Kasumi-1 (cell line): ENCODE measurements at places on chromosomes 5 and 9.
A peak's percentile ranks its signal among the peaks of the same experiment; 100 is the strongest.

GRCh38 chr5:31193591-31194467 is at the start of gene CDH6:
TSS of gene CDH6 (plus strand) at chr5:31193686. CDS start at chr5:31267474, 73,788 bp downstream.
- no peak for DNase-seq

DNA sequence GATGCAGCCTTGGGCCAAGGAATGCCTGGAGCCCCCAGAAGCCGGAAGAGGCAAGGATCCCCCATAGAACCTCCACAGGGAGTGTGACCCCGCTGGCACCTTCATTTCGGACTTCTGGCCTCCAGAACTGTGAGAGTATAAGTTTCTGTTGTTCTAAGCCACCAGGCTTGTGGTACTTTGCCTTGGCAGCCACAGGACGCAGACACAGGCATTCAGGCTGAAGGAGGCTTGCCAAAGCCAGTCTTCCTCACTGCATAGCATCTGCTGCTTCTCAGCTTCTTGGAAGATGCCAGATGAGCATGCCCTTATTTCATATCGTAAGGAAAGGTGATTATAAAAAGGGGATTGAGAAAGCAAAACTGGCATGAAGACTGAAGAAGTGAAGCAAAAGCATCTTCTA is 61.1 kb upstream of the TAS2R1 start:
- DNase-seq: no peak

GRCh38 chr5:96338091-96338490 is 95.0 kb downstream of the PCSK1 start:
- peak; percentile 7 for DNase-seq

DNA sequence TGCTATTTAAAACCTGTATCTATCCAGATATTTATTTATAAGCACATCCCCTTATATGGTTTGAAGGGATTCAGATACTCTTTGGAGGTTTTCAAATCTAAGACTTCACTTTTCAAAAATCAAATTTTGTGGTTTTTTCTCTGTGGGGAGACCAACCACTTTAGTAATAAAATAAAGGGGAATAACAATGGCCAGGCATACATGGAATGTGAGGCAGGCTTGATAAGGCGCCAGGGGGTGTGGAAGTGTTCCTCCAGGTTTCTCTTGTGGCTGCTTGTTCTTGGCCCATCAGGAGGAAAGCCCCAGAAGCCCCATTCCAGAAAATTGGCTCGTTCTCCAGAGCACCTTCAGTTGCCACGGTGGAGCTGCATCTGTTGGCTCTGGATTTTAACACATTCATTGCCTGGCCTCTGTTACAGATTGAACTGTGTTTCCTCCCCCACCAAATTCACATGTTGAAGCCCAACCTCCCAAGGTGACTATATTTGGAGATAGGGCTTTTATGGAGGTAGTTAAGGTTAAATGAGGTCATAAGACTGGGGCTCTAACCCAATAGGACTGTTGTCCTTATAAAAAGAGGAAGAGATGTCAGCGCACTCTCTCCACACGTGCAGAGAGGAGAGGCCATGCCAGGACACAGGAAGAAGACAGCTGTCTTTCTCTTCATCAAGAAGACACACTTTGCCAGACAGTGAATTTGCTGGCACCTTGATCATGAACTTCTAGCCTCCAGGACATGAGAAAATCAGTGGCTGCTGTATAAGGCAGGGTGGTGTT is 195.9 kb downstream of the TMEM38B start:
- DNase-seq: peak; percentile 64

DNA sequence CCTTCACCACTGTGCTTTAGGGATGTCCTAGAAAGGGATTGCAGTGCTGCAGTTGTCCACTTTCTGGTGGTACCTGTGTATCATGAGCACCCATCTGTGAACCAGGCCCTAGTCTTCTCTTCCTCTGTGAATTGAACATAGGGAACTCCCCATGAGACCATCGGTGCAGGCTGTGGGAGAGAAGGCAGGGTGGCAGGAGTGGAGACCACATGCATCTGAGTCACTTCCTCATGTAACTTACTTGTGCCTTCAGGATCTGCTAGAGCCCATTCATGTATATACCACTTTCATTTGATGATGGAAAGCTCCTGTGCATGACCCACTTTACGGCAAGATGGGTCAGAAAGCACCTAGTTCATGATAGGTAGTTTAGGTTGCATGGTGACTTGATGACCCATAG is 478.1 kb upstream of the CDH9 start:
- peak; percentile 45 for DNase-seq

DNA sequence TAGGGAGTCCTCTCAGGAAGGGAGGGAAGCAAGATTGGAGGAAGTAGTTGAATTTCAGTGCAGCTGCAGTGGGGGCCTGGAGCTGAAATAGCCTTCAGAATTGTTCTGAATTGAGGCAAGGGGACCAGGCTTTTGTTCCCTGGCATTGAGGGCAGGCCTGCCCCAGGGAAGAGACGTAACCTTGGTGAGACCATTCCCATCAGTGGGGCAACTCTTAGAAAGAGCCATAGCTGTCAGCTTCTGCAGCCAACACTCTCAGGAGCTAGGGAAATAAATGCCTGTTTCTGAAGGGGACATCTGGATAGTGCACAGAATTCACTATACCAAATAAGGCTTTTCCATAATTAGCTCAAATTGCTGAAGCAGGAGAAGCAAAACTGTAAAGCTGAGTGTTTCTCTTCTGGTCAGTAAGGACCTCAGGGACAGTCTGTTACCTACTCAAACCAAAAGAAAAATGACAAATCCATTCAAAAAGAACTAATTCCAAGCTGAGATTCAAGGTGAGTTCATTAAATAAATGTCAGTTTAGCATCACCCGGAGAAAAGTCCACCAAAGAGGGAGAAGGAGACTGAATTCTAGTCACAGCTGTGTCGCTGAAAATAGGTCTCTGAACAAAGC is 44.0 kb downstream of the LYRM7 start:
- DNase-seq: no peak

DNA sequence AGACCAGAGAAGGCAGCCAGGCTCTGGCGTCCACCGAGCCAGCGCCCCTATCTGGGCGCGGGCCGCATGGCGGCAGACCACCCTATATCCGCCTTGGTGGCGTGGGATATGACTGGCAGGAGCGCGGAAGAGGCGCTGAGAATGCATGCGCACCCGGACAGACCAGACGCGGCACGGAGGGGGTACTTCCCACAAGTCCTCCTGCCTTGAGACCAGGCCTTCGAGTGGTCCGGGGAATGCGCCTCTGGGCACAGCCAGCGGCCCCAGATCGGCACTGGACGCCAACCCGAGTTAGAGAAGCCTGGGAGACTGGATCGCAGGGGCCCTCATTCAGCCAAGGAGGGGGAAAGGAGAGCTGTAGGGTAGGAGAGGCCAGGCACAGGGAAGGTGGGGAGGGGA is 2.5 kb upstream of the LMX1B start:
- DNase-seq: no peak

- no peak for DNase-seq
These were observed 117.4 kb downstream of the CCDC171 start for GRCh38 chr9:15670246-15670645.

DNA sequence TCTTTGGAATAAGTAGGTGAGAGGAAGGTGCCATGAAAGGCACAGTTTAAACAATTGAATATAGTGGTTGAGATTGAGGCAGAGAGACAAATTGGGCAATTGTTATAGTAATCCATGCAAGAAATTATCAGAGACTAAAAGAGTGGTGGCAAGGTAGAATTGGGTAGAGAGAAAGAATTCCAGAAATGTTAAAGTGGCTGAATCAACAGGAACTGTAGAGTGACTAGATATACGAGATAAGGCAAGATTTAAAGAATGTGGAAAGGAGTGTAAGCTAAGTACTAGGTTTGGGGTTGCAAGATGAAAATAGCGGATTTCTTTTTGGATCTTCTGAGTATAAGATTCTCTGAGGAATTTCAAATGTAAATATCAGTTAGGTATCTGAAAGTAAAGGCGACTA is 285.2 kb downstream of the DMRTA1 start:
- no peak for DNase-seq

- DNase-seq: no peak
These were observed 23.3 kb downstream of the GOLGA2 start for GRCh38 chr9:128252317-128253139.

GRCh38 chr9:76897804-76898525 is 7.9 kb downstream of the PRUNE2 start:
- DNase-seq: no peak

GRCh38 chr9:129416821-129417539 is 203.9 kb downstream of the C9orf50 start:
- no peak for DNase-seq

GRCh38 chr9:35679766-35680330 is 6.1 kb downstream of the CA9 start:
- DNase-seq: no peak

DNA sequence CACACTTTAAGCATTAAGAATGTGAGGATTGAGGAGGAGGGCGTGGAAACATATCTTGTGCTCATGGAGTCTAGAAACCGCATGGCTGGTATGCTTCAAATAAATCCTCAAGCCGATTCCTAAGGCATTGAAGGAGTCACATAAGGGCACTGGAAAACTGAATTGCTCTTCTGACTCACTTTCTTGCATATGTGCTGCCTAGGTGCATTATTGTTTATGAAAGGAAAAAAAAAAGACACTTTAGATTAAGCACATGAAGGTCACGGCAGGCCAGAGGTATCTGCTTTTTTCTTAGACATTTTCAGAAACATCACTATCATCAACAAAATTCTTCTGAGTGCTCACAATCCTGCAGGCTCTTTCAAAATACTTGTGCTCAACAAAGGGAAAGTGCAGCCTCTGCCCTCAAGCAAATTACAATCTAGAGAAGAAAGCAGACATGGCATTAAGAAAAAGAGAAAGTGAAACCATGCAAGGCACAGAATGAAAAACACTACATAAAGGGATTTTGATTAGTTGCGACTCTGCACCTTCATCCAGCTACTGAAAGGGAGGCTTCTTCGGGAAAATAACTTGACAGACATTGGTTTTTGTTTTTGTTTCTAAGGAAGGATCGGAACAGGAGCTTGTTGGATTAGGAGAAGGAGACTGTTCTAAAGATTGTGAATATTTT is 2117.6 kb downstream of the MAT2B start:
- no peak for DNase-seq

GRCh38 chr9:115015018-115015635 is 84.7 kb upstream of the TNFSF8 start:
- DNase-seq: peak; percentile 19

DNA sequence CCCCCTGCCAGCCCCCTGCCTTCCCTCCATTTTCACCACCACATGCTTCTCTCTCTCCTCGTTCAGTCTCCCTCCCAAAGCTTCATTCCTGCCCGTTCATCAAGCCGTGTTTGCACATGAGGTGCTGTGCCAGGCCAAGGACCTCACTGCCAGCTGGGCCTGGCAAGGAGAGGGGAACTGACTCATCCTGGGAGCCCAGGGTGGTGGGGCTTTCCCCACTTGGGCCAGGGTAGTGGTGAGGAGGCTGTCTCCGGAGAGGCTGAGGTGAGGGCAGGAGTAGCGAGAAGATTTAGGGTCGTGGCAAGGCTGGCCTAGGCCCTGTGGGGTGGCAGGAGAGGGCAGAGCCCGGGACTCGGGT is 30.4 kb upstream of the NOTCH1 start:
- no peak for DNase-seq

DNA sequence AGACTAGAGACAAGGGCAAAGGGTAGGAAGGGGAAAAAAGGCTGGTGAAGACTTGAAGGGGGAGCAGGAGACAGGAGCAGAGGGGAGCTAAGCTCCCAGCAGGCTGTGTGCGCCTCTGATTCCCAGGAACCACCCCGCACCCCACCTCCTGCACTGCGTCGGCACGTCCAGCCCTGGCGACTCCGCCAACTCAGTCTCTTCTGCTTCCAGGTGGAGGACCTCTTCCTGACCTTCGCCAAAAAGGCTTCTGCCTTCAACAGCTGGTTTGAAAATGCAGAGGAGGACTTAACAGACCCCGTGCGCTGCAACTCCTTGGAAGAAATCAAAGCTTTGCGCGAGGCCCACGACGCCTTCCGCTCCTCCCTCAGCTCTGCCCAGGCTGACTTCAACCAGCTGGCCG is 30.5 kb downstream of the DYNC2I2 start:
- no peak for DNase-seq

DNA sequence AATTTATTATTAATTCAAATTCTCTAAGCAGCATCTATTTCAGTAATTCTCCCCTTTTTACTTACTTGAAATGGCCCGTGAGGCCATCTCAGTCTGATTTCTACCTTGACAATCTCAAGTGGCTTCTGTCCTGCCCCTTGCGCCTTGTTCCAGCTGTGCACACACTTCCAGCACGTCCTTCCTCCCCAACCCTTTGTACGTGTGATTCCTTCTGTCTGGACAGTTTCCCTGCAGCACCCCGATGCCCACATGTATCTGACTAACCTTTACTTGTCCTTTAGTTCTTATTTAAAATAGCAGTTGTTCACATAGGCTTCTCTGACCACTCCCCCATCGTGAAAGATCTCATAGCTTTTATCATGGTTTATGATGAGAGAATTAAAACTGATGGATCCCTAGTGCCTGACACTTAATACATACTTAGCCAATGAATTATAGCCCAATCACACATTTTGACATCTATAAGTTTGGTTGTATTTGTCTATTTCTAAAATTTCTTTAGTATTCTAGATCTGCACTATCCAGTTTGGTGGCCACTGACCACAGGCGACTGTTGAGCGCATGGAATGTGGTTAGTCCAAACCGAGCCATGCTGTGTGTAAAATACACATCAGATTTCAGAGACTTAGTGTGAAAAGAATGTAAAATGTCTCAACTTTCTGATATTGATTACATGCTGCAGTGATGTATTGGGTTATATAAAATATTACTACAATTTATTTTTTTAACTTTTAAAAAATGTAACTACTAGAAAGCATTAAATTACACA is 14.3 kb downstream of the ZBTB34 start:
- no peak for DNase-seq

DNA sequence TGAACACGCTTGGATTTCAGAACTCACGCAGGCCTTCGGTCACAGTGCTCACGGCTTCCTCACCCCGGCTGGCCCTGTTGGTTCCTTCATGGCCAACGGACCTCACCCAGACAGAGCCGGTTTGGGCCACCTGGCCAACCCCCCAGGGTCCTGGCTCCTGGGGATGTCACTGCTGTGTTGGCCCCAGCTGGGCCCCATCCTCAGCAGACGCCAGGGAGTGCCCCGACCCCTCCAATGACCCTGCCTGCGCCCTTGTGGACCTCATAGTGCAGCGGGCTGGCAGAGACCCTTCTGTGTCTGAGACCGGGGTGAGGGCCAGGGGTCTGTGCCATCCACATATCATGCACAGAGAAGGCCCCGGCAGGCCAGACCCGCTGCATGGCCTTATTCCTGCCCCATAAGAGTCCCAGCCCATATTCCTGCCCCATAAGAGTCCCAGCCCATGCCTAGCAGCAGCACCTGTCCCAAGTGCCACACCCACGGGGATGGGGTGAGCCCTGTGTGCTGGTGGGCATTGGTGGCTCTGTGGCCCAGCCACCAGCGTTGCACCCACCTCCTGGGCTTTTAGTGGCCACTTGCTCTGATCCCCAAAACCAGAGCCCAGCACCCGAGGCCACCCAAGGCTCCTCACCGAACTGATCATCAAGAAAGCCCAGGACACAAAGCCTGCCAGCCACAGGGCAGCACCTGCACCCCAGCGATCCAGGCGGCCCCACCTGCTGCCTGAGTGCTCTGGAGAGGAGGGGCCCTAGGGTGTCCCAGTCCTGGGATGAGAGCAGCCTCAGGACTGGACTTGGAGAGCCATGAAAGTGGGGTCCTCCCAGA is 1.3 kb upstream of the LPCAT1 start:
- no peak for DNase-seq
